Stimulated activated CD8-positive, alpha-beta memory T cell treated with anti-CD3 and anti-CD28 coated beads, Interleukin-4, amount 100 ng/mL, for 4 hours (primary cell): ENCODE measurements at places on chromosomes 5 and 9.
A peak's percentile ranks its signal among the peaks of the same experiment; 100 is the strongest.

DNA sequence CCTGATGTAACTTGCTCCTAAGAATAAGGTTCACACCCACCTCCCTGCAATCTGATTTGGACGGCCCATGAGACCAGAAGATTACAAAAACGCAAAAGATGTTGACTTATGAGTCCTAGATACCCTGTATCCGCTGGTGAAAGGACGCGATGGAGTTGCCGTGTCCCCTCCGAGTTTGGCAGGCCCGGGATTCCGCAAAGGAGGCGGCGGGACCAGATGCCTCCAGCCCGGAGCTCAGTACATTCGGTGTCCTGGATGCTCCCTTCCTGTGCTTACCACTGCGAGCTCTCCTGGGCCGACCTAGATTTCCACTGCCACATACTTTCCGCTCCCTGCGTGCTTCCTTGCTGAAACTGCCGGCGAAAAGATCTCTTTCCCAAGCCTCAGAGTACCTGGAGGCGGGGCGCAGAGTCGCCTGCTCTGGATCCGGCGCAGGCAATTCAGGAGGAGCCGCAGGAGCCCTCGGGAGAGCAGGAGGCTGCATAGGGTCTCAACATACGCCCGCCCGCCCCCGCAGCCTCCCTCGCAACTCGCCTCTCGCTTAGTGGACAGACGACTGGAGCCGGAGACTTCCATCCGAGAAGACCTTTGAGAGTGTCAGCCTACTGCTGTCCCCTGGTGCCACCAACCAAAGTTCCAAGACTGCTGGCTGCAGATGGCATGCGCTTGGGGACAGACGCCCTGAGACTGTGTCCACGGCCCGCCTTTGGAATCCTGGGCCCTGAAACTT is 39.8 kb downstream of the ANXA2R start:
- DNase-seq = no peak

GRCh38 chr5:170427672-170428236 is 38.6 kb upstream of the KCNMB1 start:
- DNase-seq = no peak

GRCh38 chr5:157273131-157273556 is 7.2 kb downstream of the CYFIP2 start:
- DNase-seq = no peak

DNA sequence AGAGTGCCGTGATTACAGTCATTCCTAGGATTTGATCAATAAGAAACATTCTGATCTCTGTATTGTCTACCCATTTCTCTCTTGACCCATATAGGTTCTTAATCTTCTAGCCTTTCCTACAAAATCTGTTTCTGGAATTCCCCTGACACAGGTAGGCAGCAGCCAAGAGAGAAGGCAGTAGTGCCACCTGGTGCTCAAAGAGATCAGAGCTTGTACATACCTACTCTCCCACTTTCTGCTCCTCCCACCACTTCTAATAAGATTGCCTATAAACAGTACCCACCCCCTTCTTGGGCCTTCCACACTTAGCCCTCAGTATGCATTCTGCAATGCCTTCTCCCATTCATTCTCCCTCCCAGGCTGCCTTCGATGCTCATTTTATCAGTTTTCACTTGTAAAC is 117.4 kb upstream of the RORB start:
- no peak for DNase-seq

GRCh38 chr5:178499352-178499751 is 90.8 kb downstream of the COL23A1 start:
- DNase-seq = no peak

DNA sequence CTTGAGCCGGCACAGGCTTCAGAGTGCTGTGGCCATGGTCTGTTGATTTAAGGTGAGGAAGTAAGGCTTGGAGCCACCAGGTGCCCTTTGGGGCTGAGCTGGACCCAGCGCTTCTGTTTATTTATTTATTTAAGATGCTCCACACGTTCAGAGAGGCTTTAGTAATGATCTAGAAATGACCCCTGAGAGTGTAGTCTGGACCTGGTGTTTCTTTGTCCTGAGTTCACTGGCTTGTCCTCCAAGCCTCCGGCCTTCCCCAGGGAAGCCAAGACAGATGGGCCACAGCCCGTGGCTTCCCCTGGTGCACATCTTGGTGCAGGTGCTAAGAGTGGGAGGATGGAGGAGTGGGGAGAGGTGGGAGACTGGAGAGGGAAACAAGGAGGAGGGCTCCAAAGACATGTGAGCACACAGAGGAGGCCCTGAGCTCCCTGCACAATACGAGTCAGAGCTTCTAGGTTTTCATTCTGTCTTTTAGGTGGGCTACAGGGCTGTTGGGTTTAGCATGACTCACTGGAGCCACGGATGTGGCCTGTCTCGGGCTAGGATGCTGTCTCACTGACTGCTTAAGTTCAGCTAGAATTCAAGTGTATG is 56.9 kb downstream of the AHRR start:
- peak; percentile 29 for DNase-seq

DNA sequence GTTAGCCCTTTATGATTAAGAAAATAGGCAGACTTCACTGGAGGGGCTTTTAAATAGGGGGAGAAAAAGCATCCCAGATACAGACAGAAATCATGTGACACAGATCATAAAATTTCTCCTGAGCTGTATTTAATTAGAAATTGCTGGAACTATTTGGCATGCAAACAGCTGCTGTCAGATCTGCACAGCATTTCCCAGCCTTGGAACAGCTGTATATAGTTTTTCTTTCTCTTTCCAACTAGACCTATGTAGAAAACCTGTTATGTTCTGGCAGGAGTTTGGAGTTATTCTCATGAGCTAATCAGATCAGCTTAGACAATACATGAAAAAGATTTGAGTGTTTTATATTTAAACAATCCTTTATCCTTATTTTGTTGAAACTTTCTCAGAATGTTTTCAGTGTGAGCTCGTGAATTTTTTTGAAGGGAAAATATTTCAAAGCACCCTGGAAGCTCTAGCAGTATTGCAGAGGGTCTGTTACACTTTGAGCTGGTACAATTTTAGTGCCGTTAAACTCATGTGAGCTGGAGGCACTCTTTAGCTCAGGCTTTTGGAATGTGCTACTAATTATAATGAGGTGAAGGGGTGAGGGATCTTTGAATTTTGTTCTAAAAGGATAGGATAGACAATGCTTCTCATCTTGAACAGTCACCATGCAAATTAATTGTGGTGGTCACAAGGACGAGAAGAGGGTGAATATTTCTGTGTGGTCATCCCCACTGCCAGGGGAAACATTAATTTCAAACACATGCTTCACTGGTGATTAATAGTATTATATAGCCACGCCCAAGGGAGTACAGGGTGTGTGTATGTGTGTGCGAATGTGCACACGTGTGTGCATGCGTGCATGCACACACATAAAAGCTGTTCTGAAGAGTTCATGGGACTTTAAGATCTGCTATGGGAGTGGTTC is 239.4 kb upstream of the FBXL7 start:
- DNase-seq = no peak

DNA sequence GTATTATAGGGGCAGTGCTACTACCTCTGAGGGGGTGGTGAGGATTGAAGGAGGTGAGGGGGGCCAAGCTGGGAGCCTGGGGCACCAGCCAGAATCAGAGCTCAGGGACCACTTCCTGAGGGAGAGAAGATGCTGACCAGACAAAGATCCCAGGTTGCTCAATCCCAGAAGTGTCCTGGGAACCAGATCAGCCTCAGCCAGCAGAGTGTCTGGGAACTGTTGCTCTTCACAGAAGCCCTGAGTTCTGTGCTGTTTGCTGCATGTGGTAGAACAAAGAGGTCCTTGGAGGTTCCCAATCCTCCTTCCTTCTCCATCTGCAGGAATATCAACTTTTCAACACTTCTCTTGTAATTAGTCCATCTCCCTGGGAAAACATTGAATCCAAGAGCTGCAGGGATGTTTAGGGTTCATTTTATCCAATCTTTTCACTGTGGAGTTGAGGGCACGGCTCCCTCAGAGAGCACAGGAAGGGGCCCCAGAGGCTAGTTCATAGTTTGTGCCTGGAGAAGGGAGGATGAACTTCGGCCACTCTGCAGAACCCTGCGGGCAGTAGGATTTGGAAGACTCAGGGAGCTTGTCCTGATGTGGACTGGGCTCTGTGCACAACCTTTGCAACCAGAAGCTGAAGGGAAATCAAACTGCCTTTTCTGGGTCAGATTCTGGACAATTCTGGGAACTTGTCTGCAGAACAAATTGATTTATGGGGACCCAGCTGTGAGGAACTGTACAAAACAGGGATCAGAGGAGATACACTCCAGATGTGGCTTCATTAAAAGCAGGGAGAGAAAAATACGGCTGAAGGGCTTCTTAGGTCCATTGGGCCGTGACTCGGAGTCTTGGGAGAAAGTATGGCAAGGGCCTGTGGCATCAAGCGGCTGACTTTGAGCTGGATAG is 57.1 kb downstream of the GALNT12 start:
- no peak for DNase-seq

- DNase-seq = no peak
These were observed 11.2 kb upstream of the ENC1 start for GRCh38 chr5:74651710-74652109.

GRCh38 chr9:76521244-76521681 is 62.3 kb downstream of the GCNT1 start:
- DNase-seq = no peak

DNA sequence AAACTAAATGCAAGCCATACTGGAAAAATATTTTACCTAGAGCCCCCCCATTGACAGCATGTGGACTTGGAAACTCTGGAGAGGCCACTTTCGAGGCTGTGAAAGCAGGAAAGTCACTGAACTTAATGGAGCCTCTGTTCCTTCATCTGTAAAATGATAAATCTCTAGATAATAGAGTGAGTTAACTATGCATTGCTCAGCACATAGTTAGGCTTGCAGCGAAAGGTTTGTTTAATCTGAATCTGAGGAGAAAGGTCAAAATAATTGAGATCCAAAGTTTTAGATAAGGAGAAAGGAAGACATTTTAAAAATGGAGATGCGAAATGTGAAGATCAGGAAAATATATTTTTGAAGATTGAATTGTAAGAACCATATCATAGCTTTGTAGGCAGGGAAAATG is 4.6 kb downstream of the PCSK5 start:
- DNase-seq = no peak

- no peak for DNase-seq
These were observed 225.0 kb downstream of the ADAMTSL1 start for GRCh38 chr9:18698992-18699391.

GRCh38 chr5:132826424-132827082 is 3.9 kb downstream of the SHROOM1 start:
- no peak for DNase-seq

DNA sequence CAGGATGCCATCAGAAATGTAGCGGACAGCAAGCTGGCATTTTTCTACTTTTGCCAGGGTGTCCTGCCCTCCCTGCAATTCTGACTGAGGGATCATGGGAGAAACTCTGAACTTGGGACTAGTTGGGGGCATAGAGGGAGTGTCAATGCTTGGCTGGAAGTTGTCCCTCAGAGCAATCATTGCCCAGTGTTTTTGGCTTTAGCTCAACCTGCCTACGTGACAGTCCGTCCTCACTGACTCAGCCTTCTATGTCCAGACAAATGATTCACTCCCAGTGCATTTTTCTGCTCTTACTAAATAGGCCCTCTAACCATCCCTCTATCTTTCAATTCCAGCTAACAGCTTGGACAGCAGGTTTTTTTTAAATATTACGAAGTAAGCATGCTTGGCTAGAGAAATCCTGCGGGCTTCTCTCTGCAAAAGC is 627.4 kb downstream of the TLR4 start:
- DNase-seq = no peak

- no peak for DNase-seq
These were observed 65.7 kb upstream of the KCNN2 start for GRCh38 chr5:114296191-114296590.

GRCh38 chr9:83392228-83392627 is 146.0 kb downstream of the FRMD3 start:
- DNase-seq = no peak

DNA sequence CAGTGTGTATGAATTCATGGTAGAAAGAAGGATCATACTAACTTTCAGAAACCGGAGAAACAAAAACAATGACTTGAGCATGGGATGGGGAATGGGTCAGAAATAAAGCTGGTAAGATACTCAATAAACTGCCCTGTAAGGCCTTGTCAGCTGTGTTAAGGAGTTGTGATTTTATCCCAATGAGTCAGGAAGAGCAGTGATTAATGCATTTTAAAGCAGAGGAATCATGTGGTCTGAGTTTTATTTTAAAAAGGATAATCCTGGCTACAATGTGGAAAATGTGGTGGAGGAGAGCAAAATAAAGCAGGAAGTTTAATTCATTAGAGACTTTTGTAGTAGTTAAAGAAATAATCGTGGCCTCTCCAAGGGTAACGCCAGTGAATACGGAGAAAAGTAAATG is 28.7 kb downstream of the DHX29 start:
- DNase-seq = no peak

DNA sequence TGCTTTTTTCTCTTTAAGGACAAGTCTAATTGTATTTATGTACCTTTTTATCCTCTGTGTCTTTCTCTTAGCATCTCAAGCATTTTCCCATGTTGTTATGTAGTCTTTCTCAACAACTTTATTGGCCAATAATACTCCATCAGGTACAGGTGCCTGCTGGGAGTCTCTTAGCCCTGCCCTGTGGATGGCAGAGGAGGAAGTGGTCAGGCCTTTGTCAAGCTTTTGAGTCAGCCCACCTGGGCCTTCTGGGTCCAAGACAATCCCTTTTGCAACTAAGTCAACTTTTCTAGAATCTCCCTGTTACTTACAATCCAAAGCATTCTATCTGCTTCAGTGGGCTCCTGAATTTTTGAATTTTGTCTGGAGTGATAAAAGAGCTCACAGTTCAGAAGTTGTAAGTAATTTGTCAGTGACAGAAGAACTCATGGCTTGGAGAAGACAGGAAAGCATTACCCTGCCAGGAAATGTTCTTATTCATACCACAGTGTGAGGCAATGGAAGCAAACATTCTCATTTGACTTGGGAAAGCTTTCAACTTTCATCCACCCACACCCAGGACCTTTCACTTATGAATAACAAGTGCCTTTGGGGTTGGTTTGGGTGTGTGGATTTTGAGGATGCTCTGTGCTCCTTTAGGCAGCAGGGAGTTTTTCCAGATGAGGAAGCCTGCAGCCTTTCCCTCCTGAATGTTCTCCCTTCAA is 200.0 kb upstream of the S1PR3 start:
- no peak for DNase-seq

GRCh38 chr9:38107405-38107804 is 38.4 kb upstream of the SHB start:
- no peak for DNase-seq

DNA sequence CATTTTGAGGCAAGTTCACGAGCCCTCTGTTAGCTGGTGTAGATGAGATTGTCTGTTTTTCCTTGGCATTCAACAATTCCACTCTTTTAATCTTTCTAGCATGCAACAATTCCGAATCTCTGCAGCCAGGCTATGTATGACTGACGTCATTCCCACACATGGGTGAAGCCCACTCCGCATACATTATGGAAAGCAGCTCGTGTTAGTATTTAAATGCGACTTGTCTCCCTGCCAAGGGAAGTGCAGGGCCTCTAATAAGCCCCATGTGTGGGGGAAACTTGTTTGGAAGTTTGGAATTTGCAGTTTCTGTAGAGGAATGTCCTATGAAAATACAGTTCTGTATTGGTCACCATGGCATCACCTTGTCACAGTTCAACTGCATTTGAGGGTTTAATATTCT is 146.0 kb upstream of the FBXL7 start:
- no peak for DNase-seq

DNA sequence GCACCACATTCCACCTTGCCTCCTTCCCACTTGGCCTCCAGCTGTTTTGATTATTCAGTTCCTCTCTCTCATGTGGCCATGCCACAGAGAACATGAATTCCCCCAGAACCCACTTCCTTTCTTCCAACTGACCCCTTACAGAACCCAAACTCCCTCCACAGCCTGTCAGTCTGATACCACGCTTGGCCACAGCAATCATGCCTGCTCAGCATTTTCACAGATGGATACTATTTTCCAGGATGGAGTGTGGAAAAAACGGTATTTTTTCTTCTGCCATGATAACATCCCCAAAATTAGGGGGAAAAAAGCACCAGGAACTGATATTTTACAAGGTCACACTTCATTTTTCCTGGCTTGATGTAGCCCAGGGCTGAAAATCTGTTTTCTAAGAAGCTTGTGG is 34.9 kb upstream of the SLIT3 start:
- no peak for DNase-seq
